NCI-H524 treated with DMSO at 0.1 percent for 48 hours (cell line): ENCODE measurements at places on chromosomes 7 and 10.

DNA sequence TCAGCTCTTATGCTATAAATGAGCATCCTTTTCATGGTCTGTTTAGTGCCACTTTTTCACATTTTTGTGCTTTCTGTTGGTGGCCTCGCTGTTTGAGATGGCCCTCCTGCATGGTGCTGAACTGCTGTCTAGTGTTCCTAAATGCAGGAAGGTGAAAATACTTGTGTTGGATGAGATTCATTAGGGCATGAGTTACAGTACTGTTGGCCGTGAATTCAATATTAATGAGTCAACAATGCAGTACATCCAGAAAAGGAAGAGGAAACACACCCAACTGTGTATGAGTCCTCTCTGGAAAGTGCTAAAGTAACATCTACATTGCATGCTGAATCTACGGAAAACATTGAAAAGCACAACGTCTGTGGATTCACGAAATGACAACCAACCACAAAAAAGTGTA lies 124.0 kb downstream of the HERPUD2 start:
- no peak for DNase-seq

DNA sequence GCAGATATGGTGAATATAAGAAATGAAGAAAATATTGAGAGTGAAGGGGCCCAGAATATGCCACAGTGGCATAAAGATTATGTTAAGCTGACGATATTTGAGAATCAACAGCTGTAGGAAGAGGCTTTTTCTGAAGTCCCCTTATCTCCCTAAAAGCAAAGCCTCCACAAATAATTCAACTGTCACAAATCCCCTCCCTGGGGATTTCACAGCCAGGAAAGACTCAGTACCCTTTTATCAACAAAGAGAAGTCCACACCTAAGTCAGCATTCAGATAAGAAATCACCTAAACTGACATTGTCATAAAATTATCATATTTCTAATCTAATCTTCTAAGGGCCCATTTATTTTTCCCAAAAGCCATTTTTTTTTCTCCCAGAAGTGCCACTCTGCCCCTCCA lies 284.9 kb upstream of the VWC2 start:
- no peak for DNase-seq

DNA sequence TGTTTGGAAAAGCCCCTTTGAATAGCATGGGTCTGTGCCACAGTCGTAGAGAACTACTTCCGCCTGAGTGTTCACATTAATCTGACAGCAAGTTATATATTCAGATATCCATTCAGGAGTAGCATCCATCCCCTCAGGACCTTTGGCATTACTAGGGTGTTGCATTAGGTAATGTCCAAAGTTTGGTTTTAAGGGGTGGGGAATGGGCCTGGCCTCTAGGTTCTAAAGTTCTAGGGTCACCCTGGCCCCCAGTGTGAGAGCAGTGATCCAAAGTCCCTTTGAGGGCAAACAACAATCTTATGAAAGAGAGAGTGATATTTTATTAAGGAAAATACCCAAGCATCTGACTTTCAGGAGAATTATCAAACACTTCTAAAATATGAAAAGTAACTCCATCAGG lies 12.3 kb downstream of the MCM10 start:
- DNase-seq: no peak

DNA sequence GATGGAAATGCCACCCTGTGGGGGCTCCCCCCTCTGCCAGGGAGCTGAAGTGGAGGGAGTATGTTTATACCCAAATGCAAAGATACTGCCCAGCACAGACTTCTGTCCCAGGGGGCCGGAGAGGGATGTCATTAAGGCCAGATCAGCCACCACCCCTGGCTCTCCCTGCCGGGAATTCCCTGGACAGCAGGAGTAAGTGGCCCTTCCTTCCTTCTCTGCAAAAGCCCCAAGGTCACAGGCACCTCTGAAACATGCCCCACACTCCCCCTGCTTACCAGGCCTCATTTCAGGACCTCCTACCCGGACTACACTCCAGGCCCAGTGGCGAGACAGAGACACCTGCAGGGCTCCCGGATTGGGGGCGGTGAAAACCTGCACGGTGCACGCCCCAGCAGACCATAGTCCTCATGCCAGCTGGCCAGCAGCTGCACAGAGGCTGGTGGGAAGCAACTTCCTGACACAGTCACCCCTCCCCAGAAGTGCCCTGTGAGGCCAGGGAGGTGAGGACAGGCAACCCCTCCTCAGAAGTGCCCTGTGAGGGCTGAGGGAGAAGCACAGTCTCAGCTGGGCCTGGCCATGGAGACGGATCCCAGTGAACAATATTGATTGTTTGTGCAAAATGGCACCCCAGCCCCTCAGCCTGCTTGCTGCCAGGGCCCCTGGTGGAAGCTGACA lies 33.0 kb upstream of the RET start:
- DNase-seq: no peak

DNA sequence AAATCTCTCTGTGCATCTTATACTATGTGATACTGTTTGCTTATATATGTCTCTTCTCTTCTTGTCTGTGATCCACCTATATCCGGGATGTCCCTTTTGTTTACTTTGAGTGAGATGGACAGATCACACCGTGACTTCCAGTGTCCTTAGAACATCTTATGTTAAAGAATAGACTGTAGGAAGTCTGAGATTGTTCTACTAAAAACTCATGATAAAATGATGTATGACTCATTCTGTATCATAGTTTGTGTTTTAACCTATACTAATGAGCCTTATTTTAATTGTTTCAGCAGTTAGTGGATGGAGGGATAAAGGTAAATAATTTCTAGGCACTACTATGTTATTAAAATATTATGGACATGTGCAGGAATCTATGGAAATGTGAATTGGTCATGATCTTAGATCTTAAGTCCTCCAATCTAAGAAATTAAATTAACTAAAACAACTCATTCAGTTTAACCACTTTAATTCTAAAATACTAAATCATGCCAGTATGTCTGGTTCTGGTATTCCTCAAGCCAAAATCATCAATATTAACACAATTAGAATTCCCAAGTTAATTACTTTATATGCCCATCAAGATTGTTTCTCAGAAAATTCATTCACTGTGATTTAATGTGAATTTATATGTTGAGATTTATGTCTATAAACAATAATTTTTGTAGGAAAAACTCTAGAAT lies 32.0 kb downstream of the ITGB8 start:
- no peak for DNase-seq

- no peak for DNase-seq
Measured at GRCh38 chr10:44882166-44882720, 28.9 kb upstream of the TMEM72 start.

GRCh38 chr10:58027426-58027825 lies 240.3 kb downstream of the IPMK start:
- no peak for DNase-seq

GRCh38 chr7:1432411-1433082 lies 26.7 kb downstream of the MICALL2 start:
- no peak for DNase-seq

- DNase-seq: peak; percentile 37
Measured at GRCh38 chr7:36440880-36441279, 51.2 kb downstream of the ANLN start.

DNA sequence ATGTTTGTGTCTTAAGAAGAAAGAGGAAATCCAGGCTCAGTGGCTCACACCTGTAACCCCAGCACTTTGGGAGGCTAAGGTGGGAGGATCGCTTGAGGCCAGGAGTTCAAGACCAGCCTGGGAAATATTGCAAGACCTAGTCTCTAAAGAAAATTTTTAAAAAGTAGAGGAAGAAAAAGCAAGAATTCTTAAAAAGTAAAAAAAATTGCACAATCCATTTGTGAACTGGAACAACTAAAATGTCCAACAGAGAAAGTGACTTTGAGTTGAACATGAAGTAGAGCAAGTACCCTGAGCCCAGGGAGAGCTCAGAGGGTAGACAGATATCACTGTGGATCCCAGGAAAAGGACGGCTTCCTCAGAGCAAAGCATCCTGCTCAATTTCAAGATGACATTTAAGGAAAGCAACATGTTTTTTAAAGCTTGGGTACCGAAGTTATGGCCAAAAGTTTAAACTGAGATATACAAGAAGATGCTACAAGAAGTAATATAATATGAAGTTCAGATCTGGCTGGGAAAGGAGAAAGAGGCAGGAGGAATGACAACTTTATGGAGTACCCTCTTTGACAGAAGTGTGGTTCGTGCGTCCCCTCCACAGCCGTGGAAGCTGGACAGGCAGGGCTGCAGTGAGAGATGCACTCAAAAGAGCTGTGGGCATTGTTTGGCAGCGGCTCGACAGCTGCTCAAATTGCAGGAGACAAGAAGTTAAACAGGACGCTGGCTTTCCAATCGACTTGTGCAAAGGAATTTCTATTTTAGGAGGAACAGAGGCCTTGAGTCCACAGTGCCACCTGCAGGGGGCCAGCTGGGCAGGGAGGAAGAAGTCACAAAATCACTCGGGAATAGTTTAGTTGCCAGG lies 201.3 kb downstream of the JCAD start:
- no peak for DNase-seq
